Stimulated activated CD4-positive, alpha-beta T cell treated with anti-CD3 and anti-CD28 coated beads, Interleukin-15, amount 100 ng/mL, for 24 hours (primary cell): ENCODE measurements at places on chromosomes 13 and 19.

GRCh38 chr19:49641688-49642491 lies at the start of gene SCAF1:
TSS of gene SCAF1 (plus strand) at chr19:49642209. CDS start at chr19:49645027, 2,818 bp downstream.
- peak; percentile 99 for DNase-seq

- no peak for DNase-seq
Measured at GRCh38 chr13:98888222-98888889, 89.5 kb downstream of the DOCK9 start.

- no peak for DNase-seq
Measured at GRCh38 chr13:25608181-25608580, 236.4 kb downstream of the ATP8A2 start.

- no peak for DNase-seq
Measured at GRCh38 chr19:33719366-33720154, 77.1 kb upstream of the KCTD15 start.
